Panc1 (cell line): ENCODE measurements at places on chromosomes 4 and X. TPM values are rescaled to one million over a fixed set of nuclear protein-coding genes. Genes with fewer than 3 reads are reported as not detected.

- H3K4me3 ChIP-seq: peak overlapping the region; percentile 57
- no peaks in the 10 kb centered on the region for H3K36me3 ChIP-seq
- H3K27me3 ChIP-seq: no peaks in the 10 kb centered on the region; the same call in 1 of the 2 replicates
- no peaks in the 10 kb centered on the region for H3K4me1 ChIP-seq
- DNase-seq: no peak
- H3K27ac ChIP-seq: peak overlapping the region; percentile 75
Observed at GRCh38 chr4:88159229-88159725, 838 bp upstream of the ABCG2 start.

DNA sequence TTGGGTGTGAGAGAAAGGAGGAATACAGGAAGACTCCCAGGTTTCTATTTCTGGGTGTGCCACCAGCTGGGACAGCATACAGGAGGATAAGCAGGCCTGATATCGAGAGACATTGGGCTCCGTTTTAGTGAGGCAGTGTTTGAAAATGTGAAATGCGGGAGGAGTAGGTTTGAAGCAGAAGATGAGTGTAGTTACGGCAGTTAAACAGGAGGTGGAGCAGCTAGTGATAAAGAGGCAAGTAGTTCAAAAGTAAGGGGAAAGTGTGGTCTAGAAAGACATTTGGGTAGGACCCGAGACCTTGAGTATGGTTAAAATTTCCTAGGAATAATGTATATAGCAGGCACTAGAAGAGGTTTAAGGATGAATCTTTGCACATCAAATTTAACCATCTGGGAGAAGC is 42.4 kb downstream of the DCUN1D4 start:
- no peak overlapping the region for H3K4me3 ChIP-seq
- H3K4me1 ChIP-seq: no peaks in the 10 kb centered on the region
- no peak for DNase-seq
- H3K27ac ChIP-seq: no peak overlapping the region

DNA sequence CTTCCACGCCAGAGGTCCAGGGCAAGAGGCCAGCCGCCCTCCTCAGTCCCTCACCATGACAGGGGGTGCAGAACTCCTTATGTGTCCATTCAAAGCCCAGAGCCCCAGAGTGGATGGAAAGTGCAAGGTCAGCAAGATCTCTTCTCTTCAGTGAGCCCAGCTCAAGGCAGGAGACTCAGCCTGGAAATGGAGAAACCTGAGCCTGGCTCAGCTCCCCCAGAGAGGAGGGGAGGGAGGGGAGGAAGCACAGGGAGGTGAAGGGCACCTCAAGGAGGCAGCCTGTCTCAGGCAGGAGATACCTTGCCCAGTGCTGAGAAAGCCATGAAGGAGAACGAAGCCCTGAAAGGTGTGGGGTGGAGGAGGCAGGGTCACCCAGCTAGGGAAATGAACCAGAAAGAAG is 121.8 kb upstream of the PJA1 start:
- no peaks in the 10 kb centered on the region for H3K27me3 ChIP-seq
- no peak overlapping the region for H3K4me3 ChIP-seq
- H3K27ac ChIP-seq: no peak overlapping the region
- no peaks in the 10 kb centered on the region; the same call in 1 of the 2 replicates for H3K4me1 ChIP-seq
- DNase-seq: no peak

GRCh38 chr4:137610960-137611359 is 78.7 kb upstream of the PCDH18 start:
- H3K4me1 ChIP-seq: no peaks in the 10 kb centered on the region
- H3K36me3 ChIP-seq: no peaks in the 10 kb centered on the region
- DNase-seq: no peak
- H3K27me3 ChIP-seq: no peaks in the 10 kb centered on the region

DNA sequence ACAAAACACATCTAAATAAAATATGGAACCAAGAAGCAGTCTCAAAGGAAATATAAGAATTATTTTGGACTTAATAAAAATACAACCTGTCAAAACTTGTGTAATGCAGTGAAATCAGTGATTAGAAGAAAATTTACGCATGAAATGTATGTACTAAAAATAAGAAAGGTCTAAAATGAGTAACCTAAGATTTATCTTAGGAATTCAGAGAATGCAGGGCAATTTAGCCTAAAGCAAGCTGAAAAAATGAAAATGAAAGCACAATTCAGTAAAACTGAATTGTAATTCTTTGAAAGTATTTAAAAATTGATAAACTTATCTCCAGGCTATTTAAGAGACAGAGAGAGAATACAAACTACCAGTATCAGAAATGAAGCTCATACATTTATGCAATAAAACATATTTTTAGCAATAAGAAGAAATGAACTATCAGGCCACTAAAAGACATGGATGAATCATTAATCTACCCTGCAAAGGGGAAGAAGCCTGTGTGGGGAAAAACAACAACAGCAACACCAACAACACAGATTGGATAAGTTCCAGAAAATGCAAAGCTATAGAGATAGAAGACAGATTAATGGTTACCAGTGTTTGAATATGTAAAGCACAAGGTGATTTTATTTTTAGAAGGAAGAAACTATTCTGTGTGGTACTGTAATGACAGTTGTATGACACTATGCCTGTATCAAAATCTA is 442.0 kb upstream of the ADGRL3 start:
- no peak overlapping the region for H3K27ac ChIP-seq
- no peak for DNase-seq
- no peaks in the 10 kb centered on the region for H3K36me3 ChIP-seq
- no peaks in the 10 kb centered on the region for H3K4me1 ChIP-seq
- no peaks in the 10 kb centered on the region for H3K27me3 ChIP-seq
- no peak overlapping the region for H3K4me3 ChIP-seq

GRCh38 chr4:6944301-6945051 is 34.9 kb downstream of the TBC1D14 start:
- H3K36me3 ChIP-seq: no peaks in the 10 kb centered on the region
- H3K4me1 ChIP-seq: peaks cover 45% of the 10 kb centered on the region
- peak overlapping the region; percentile 85 for H3K27ac ChIP-seq

The ELF4 gene
- total RNA-seq: 48.0 TPM

- no peaks in the 10 kb centered on the region for H3K36me3 ChIP-seq
- no peak overlapping the region for H3K27ac ChIP-seq
- H3K4me3 ChIP-seq: no peak overlapping the region
- H3K4me1 ChIP-seq: no peaks in the 10 kb centered on the region
- H3K27me3 ChIP-seq: no peaks in the 10 kb centered on the region
Observed at GRCh38 chr4:104728380-104729122, 233.9 kb upstream of the CXXC4 start.

DNA sequence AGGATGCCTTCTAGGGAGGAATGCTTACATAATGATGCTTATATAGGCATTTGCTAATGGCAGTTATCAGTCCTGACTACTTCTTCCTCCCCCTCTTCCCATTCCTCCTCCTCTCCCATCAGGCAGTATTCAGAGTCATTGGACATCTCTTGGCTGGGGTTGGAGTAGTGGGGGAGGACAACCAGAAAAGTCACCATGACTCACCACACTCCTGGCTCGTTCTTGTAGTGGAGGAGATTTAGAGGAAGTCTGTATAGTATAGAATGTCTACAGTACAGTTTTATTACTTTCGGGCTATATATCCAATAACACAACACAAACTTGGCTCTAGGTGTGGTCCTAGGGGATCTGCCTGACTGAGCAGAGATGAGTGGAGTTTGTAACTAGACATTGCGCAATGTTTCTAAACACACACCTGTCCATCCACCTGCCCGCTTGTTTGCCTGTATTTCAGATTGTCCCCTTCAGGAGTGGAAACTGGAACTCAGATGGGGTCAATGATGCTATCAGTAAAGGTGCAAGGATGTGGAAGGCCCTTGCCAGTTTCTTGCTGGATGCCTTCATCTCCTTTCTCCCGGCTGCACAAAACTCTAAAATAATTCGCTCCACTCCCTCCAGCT is 27.9 kb upstream of the KIAA1210 start:
- no peak for DNase-seq
- H3K27ac ChIP-seq: no peak overlapping the region
- H3K4me3 ChIP-seq: no peak overlapping the region

GRCh38 chr4:169348541-169348940 is 77.8 kb upstream of the SH3RF1 start:
- H3K27me3 ChIP-seq: no peaks in the 10 kb centered on the region
- no peaks in the 10 kb centered on the region for H3K36me3 ChIP-seq
- no peak overlapping the region for H3K4me3 ChIP-seq
- no peak for DNase-seq

DNA sequence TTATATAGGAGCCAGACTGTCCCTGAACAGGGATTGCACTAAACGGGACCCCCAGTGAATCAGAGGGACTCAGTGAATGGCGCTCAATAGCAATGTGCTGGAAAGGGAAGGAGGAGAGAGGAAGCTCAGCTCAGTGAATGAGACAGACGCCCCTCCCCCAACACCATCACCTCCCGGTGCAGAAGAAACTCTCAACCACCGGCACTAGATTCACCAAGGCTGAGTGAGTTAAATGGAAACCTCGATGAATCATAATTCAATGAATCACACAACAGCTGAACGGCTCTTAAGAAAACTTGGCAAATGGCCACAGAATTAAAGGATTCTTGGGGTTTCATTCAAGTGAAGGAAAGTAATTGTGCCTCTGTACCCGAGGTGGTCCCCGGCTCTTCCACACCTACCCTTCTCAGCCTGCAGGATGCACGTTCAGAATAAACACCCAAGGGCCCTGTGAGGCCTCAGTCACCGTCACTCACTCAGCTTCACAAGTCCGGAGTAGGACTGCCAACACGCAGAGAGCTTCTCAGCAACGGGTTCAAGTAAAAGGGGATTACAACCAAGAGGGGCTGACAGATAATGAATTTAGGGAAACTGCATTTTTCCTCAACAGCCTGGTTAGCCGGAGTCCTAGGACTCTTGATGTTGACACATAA is 29.3 kb downstream of the CRMP1 start:
- DNase-seq: peak; percentile 68
- no peaks in the 10 kb centered on the region for H3K4me1 ChIP-seq
- H3K36me3 ChIP-seq: no peaks in the 10 kb centered on the region
- no peak overlapping the region for H3K27ac ChIP-seq

- H3K4me3 ChIP-seq: no peak overlapping the region
- H3K27ac ChIP-seq: no peak overlapping the region
- DNase-seq: no peak
- no peaks in the 10 kb centered on the region for H3K36me3 ChIP-seq
Observed at GRCh38 chr4:10584042-10584441, 100.5 kb downstream of the CLNK start.

DNA sequence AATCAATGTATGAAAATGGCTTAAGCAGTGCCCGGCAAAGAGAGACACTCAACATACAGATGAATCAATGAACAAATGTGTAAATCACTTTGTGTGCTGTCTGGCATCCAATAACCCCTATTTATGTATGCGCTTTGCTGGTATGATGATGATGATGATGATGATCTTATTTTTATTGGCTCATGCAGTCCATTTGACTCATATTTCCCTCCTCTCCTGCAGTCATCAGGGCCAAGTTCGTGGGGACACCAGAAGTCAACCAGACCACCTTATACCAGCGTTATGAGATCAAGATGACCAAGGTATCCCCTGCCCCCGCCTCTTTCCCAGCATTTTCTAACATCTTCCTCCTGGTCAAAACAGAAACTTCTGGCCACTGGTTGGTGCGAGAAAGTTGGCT is 2.5 kb downstream of the TIMP1 start:
- H3K4me1 ChIP-seq: no peaks in the 10 kb centered on the region
- H3K27ac ChIP-seq: no peak overlapping the region
- H3K4me3 ChIP-seq: no peak overlapping the region
- no peaks in the 10 kb centered on the region for H3K27me3 ChIP-seq
- H3K36me3 ChIP-seq: no peaks in the 10 kb centered on the region
- no peak for DNase-seq

DNA sequence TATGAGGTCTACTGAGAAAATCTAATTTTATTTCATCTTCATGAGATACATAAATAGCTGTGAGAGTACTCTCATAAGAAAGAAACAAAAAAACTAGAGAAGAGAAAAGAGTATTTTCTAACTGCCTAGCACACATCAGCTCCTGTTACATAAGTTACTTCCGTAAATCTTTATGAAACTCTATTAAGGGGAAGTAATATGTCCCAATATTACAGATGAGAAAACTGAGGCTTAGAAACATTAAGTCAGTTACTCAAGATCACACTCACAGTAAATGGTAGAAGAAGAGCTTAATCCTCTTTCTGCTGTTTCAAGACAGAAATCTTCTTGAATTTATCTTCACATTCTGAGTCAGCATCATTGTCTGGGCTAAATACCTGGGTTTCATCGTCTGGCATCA is 164.1 kb downstream of the DTHD1 start:
- DNase-seq: no peak
- H3K27ac ChIP-seq: no peak overlapping the region
- H3K27me3 ChIP-seq: no peaks in the 10 kb centered on the region

DNA sequence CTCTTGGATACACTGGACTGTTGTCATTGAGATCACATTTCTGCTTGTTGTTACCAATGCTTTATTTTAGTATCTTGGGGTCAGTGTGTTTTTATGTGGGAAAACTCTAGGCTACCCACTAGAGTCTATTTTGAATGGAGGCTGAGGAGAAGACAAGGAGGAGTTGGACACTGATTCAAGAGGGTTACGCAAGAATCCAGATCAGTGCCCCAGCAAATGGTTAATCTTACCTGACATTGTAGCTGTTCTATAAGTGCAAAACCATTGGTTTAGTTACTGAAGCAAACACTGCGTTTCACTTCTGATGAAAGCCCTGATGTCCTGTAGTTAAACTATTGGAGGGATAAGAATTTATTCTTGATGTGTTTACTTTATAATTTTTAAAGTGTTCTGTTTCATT is 331.1 kb upstream of the NR3C2 start:
- no peak overlapping the region for H3K4me3 ChIP-seq
- no peaks in the 10 kb centered on the region for H3K4me1 ChIP-seq
- H3K36me3 ChIP-seq: no peaks in the 10 kb centered on the region
- H3K27ac ChIP-seq: no peak overlapping the region

DNA sequence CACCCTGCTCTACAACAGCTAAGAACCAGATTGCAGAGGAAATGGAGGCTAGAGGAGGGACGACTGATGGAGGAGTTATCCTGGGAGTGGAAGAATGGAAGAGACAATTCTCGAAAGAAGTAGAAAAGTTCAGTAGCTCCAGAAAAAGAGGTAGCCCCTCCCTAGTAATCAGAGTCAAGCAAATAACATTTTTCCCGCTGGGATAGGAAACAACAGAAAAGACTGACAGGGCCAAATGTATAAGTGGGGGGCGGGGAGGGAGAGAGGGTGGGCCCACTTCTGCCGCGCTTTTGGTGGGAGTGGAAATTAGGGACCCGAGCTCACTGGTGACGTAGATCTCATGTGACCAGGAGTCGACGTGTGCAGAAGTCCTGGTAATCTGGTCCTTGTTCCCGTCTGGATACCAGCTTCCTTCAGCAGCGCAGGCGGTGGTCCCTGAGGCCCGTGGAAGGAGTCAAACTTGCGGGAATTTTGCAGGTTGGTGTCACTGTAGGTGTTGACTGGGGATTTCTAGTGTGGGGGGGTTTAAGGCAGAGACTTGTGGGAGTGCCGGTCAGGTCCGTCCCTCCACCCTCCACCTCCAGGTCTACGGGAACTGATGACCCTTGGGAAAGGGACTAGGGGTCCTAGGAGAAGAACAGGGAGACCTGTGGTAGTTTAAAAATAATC is at the start of gene TCEAL9:
Gene TCEAL9 (plus strand): TSS at position 377 of the 669 bp plus-strand sequence. CDS start 1,179 bp downstream, outside the sequence.
- DNase-seq: no peak
- H3K27ac ChIP-seq: peak within 1 kb of the TSS; percentile 86

The GAB1 gene
- total RNA-seq: 2.8 TPM

- no peaks in the 10 kb centered on the region; the same call in 1 of the 2 replicates for H3K4me1 ChIP-seq
- DNase-seq: no peak
- no peaks in the 10 kb centered on the region for H3K36me3 ChIP-seq
- H3K27me3 ChIP-seq: no peaks in the 10 kb centered on the region
Observed at GRCh38 chr4:185142912-185143600, at the start of gene SLC25A4. Gene SLC25A4 (plus strand): TSS chr4:185143266. CDS start chr4:185143373, 107 bp downstream.

The NUP62CL gene
- 1.1 TPM for total RNA-seq
